Stimulated activated CD8-positive, alpha-beta memory T cell treated with anti-CD3 and anti-CD28 coated beads, Interleukin-7, amount 100 ng/mL, for 1 hour (primary cell): ENCODE measurements at places on chromosomes 1 and 21.

DNA sequence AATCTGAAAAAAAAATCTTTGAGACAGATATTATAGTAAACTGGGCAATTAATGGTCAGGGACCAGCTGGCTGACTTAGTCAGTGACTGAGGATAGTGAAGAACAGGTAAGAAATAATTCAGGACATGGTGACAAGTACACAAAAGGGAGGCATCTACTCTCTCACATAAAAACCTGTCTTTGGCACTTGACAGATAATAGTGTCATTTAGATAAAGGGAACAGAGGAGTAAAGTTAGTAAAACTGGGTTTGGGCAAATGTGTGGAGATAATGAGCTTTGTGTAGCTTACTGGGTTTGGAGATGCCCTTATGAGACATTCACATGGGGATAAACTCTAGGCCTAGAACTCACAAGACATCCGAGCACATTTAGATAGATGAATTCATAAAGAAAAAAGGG lies 4.0 kb downstream of the SSX2IP start:
- no peak for DNase-seq

DNA sequence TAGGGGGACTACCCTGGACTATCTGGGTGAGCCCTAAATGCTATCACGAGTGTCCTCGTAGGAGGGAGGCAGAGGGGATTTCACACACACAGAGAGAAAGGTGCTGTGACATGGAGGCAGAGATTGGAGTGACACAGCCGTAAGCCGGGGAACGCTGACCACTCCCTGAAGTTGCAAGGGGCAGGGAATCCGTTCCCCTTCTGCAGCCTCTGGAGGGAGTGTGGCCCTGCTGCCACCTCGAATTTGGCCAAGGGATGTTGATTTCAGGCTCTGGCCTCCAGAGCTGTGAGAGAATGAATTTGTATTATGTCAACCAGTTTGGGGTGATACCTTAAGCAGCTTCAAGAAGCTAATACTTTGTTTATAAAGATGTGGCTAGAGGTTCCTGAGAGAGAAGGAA lies 137.7 kb downstream of the ACTL8 start:
- DNase-seq, result no peak

DNA sequence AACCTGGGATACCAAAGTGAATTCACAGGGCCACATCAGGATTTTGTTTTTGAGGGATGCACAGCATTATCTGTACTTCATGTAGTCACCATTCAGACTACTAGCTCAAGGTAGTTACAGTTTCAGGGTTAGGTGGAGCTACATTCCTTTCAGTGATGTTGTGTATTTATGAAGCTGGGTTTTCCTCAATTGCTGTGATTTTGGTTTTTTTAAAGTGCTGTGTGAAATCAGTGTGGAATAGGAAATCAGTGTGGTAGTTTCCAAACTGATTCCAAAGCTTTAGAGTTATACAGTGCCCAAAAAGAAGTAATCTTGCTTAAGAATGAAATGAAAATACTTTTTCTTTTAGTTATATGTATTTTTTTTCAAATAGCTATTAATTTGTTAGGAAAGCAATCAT lies 95.8 kb downstream of the PKN2 start:
- DNase-seq, result no peak

GRCh38 chr1:27960762-27961645 lies 1.2 kb downstream of the XKR8 start:
- no peak for DNase-seq

GRCh38 chr1:42801832-42802473 lies 15.0 kb upstream of the ERMAP start:
- no peak for DNase-seq

DNA sequence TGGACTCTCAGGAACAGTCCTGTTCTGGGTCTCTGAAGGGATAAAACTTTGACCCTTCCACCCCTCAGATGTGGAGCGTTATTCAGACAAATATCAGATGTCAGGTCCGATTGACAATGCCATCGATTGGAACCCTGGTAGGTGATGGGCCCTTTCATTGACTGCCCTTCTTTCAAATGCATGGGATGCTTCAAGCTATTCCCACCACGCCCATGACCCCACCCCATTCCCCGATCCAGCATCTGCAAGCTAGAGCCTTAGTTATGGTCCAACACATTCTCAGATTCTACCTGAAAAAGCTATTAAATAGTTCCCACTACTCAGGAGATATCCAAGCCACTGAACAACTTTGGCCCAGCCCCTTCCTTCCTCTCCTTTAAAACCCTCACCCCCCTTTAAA lies 12.5 kb downstream of the POLR3GL start:
- DNase-seq, result no peak

GRCh38 chr1:239260842-239261241 lies 125.5 kb upstream of the CHRM3 start:
- DNase-seq, result no peak

- DNase-seq, result no peak
These were observed 64.0 kb upstream of the BCL10 start for GRCh38 chr1:85340427-85340826.

GRCh38 chr1:227357171-227357926 lies 39.1 kb upstream of the CDC42BPA start:
- no peak for DNase-seq
